Endothelial cell (in vitro differentiated cells): ENCODE measurements at places on chromosomes 7 and 10. TPM values are rescaled to one million over a fixed set of nuclear protein-coding genes. Genes with fewer than 3 reads are reported as not detected.
A peak's percentile ranks its signal among the peaks of the same experiment; 100 is the strongest.

DNA sequence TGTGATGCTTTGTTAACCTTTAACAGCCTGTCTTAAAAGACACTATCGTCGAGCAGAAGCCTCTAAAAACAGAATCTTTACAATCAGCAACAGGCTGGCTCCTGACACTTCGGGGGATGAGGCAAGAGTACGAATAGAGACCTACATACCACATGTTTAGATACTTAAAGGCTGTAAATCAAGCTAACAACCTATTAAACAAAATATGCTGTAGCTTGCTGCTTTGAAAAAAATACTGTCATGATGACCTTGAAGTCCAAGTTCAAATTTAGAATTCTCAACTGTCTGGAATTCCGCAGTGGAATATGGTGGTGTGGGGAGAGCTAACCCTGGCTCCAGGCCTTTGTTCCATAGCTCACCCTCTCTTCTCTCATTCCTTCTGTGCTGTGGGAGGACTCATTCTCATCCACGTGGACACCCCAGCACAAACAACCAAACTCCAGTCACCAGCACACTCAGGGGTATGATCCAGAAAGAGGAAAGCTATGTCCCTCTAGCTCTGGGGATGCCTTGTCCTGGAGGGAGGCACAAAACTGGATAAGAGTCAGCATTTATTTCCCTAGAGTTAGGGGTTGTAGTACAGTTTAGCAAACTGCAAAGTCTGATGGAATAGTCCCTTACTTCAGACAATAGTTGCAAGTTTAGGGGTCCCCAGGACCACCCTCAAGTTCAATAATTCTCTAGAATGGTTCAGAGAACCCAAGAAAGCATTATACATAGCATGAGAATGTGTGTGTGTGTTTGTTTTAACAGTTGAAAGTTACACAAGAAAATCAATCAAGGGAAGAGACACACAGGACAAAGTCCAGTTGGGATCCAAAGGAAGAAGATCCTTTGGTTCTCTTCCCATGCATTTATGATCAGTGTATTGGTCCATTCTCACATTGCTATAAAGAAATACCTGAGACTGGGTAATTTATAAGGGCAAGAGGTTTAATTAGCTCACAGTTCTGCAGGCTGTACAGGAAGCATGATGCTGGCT lies 196.1 kb upstream of the SVIL start:
- no peak for DNase-seq
- H3K36me3 ChIP-seq = peaks cover 32% of the 10 kb centered on the region
- H3K27me3 ChIP-seq = peaks cover 6% of the 10 kb centered on the region
- peak overlapping the region; percentile 23 for H3K4me3 ChIP-seq
- H3K27ac ChIP-seq = no peak overlapping the region

ZCCHC24 gene
- total RNA-seq = 60.0 TPM

STK31 gene
- 0.33 TPM for total RNA-seq

GRCh38 chr10:930625-931325 lies 730 bp downstream of the LARP4B start:
- peaks cover 17% of the 10 kb centered on the region for H3K27me3 ChIP-seq
- H3K27ac ChIP-seq = peak overlapping the region; percentile 99
- H3K4me3 ChIP-seq = peak overlapping the region; percentile 99
- H3K4me1 ChIP-seq = peaks cover 41% of the 10 kb centered on the region
- H3K36me3 ChIP-seq = peaks cover 15% of the 10 kb centered on the region
- DNase-seq = peak; percentile 73

MGMT gene
- 25.9 TPM for total RNA-seq

DNA sequence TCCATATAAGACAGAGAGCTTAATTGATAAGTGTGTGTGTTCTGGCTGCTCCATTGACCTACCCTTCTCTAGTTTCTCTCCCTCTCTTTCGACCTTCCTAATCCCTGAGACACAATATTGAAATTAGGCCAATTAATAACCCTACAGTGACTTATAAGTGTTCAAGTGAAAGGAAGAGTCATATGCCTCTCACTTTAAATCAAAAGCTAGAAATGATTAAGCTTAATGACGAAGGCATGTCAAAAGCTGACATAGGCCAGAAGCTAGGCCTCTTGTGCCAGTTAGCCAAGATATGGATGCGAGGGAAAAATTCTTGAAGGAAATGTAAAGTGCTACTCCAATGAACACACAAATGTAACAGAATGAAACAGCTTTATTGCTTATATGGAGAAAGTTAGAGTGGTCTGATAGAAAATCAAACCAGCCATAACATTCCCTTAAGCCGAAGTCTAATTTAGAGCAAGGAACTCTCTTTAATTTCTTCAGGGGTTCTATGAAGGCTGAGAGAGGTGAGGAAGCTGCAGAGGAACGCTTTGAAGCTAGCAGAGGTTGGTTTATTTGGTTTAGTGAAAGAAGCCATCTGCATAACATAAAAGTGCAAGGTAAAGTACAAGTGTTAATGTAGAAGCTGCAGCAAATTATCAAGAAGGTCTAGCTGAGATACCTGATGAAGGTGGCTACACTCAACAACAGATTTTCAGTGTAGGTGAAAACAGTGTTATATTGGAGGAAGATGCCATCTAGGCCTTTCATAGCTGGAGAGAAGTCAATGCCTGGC lies 53.8 kb downstream of the ST7 start:
- H3K27me3 ChIP-seq = no peaks in the 10 kb centered on the region
- H3K36me3 ChIP-seq = no peaks in the 10 kb centered on the region
- no peak overlapping the region for H3K27ac ChIP-seq
- H3K4me3 ChIP-seq = no peak overlapping the region
- peaks cover 14% of the 10 kb centered on the region for H3K4me1 ChIP-seq

DNA sequence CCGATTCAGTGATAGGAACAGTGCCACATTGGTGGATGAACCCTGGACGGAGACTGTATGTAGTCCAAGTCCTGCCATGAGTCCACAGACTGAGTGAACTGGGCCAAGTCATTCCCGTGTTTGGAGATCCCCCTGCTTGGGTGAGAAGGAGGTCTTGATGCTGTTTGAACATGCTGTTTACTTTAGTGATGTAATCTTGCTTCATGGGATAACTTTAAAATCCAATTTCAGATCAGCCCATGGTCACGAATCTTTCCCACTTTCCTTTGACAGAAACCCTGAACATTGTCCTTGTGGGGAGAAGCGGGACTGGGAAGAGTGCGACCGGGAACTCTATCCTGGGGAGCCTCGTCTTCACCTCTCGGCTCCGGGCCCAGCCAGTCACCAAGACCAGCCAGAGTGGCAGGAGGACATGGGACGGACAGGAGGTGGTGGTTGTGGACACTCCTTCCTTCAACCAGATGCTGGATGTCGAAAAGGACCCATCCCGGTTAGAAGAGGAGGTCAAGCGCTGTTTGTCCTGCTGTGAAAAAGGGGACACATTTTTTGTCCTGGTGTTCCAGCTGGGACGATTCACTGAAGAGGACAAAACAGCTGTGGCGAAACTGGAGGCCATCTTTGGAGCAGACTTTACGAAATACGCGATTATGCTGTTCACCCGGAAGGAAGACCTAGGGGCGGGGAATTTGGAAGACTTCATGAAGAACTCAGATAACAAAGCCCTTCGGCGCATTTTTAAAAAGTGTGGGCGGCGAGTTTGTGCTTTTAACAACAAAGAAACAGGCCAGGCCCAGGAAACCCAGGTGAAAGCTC lies 26.6 kb downstream of the GIMAP8 start:
- peak overlapping the region; percentile 37 for H3K27ac ChIP-seq
- peaks cover 10% of the 10 kb centered on the region for H3K27me3 ChIP-seq
- no peak for DNase-seq
- peaks cover 60% of the 10 kb centered on the region for H3K4me1 ChIP-seq
- H3K4me3 ChIP-seq = peak overlapping the region; percentile 85
- peaks cover 84% of the 10 kb centered on the region for H3K36me3 ChIP-seq

DNA sequence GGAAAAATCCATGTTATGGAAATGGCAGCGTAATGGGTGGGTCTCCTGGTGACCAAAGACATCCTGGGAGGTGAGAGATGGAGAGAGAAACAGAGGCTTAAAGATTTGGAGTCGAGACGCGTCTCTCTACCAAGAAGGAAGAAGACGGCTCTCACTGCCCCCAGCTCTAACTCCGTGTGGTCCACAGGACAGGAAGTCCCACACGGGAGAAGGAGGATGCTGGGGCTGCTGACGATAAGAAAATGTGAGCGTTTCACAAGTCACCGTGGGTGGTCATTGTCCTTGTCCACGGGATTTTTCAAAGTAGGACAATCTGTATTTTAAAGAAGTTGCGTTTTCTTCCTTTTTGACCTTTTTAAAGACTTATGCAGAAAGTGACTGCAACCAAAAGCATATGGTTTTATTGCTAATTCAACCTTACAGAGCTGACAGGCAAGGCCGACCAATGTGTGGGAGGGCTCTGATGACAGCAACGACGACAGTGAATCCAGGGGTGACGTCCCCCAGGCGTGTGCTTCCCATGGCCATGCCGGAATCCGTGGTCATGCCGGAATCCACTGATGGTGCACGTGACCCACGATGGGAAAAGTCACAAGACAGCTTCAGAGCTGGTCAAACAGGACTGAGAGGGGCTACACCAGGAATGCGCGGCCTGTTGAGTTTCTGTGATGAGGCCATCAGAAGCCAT lies 341.2 kb downstream of the PTPRN2 start:
- H3K4me3 ChIP-seq = peak overlapping the region; percentile 52
- peaks cover 8% of the 10 kb centered on the region for H3K27me3 ChIP-seq
- no peaks in the 10 kb centered on the region for H3K4me1 ChIP-seq

- H3K4me3 ChIP-seq = no peak overlapping the region
- peaks cover 11% of the 10 kb centered on the region for H3K27me3 ChIP-seq
- H3K36me3 ChIP-seq = no peaks in the 10 kb centered on the region
- no peak overlapping the region for H3K27ac ChIP-seq
- no peak for DNase-seq
- peaks cover 8% of the 10 kb centered on the region for H3K4me1 ChIP-seq
Observed at GRCh38 chr7:55133630-55134358, 115.0 kb downstream of the EGFR start.

- H3K27me3 ChIP-seq = no peaks in the 10 kb centered on the region
- peak within 1 kb of the TSS; percentile 85 for H3K27ac ChIP-seq
- DNase-seq = peak; percentile 56
- no peaks in the 10 kb centered on the region for H3K36me3 ChIP-seq
- H3K4me1 ChIP-seq = peaks cover 6% of the 10 kb centered on the region
- peak within 1 kb of the TSS; percentile 90 for H3K4me3 ChIP-seq
Observed at GRCh38 chr7:16421333-16422102, at the start of gene CRPPA. Gene CRPPA, minus strand, starts transcription at chr7:16421538. Its CDS starts 216 bp downstream, at chr7:16421322.

AKR1C8 gene
- total RNA-seq = not detected

- DNase-seq = no peak
Observed at GRCh38 chr10:23318359-23318758, 26.2 kb downstream of the C10orf67 start.

GRCh38 chr7:73668103-73668885 lies 663 bp downstream of the VPS37D start:
- peak overlapping the region; percentile 97 for H3K4me3 ChIP-seq
- H3K27me3 ChIP-seq = peaks cover 11% of the 10 kb centered on the region
- DNase-seq = no peak
- H3K27ac ChIP-seq = peak overlapping the region; percentile 24
- H3K4me1 ChIP-seq = peaks cover 17% of the 10 kb centered on the region
